Stimulated activated memory B cell treated with anti-CD40 and anti-IgM and Interleukin-4, amounts not matched to agents 10 μg/mL and 1 μg/mL and 100 μg/mL, for 72 hours (primary cell): ENCODE measurements at places on chromosomes 7 and 10.

DNA sequence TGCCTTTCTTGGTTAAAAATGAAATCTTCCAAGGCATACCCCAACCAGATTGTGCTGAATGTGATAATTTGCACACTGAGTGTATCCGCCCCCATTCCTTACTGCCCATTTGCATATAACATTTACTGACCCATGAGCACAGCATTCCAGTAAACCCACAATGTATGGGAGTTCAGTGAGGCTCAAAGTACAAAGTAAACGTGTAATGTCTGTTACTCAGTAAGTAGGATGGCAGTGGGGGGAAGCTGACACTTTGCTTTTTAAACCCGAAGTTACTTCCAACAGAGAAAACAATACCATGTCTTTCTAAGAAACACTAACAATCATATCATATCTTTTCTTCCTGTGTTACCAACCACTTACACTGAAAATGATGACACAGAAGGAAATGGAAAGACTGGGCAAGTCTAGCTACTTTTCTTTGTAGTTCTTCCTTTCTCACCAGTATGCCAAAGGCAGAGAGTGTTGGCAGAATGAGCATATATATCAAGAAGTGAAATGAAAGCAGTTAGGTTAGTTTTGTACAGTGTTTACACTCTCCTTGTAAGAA lies 27.1 kb upstream of the SOSTDC1 start:
- no peak for ATAC-seq

DNA sequence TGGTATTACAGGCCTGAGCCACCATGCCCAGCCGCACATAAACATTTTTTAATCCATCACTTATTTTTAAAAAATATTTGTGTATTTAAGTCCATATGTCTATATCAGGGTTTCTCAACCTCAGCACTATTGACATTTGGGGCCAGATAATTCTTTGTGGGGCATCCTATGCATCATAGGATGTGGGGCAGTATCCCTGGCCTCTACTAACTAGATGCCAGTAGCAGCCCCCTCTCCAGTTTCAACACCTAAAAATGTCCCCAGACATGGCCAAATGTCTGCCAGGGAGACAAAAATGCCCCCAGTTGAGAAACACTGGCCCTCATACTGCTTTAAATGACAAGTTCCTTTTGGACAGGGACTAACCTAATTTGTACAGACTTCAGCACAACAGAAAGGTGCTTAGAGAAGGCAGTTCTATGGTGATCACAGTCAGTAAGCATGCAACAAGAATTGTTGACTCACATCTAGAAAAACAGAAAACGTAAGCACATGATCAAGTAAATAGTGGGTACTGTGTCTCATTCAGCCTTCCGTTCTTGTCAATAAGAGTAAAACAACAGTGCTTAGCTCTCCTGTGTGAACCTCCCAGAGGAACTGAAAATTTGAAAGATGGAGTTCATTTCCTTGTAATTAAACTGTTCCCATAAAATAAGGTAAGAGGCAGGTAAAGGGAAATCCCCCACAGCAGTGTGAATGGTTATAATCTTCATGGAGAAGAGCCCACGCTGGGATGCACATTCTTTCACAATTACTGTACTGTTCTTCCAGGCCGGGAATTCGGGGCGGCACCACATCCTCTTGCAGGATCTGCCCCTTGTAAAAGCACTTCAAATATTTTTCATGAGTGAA lies 17.3 kb upstream of the ADRB1 start:
- peak; percentile 44 for ATAC-seq

GRCh38 chr10:24453404-24453830 lies 244.5 kb downstream of the KIAA1217 start:
- ATAC-seq = no peak

- ATAC-seq = no peak
Measured at GRCh38 chr10:118904286-118904685, 125.2 kb upstream of the NANOS1 start.

- ATAC-seq = no peak
Measured at GRCh38 chr7:36161996-36162395, 8.9 kb downstream of the EEPD1 start.

DNA sequence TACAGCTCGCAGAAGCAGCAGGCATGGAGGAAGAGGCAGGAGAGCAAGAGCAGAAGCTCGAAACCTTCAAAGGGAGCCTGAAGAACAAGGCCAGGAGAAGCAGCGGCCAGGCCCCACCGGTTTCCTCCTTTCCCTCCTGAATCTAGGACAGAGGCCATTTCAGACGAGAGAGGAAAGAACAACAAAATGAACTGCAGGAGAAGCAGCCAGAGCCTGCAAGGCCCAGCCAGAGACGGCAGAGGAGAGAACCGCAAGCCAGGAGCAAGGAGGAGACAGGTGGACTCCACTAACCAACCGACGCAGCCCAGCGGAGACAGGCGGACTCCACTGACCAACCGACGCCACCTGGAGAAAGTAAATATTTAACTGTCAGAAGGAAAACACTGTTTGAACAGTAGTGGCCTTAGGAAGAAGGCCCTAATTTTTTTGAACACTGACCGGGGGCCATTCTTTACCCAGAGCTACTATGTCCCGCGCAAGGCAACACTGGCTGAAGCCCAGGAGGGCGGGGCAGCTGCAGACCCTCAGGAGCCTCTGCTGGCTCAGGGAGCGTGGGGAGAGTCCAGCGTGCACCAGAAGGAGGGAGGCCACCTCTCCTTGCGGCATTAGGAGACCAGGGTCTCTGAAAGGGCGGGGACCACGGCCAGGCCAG lies 559.2 kb downstream of the PTPRN2 start:
- ATAC-seq = no peak

GRCh38 chr10:71307469-71308085 lies 11.5 kb upstream of the SLC29A3 start:
- no peak for ATAC-seq

DNA sequence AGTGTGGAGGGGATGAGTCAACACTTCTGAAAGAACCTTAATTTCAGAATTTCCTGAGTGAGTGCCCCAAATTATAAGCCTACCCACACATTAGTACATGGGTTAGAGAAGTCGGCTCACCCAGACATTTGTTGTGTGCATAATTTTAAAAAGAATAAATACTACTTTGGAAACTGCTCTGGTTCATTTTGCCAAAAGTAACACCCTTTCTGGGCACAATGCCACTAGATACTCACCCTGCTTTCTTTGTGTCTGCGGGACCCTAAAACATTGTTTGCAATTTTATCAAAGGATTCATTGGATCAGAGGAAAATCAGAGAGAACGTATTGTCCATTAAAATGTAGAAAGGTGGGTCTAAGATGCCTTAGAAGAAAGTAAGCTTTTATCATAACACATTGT lies 245.5 kb upstream of the NRP1 start:
- no peak for ATAC-seq

DNA sequence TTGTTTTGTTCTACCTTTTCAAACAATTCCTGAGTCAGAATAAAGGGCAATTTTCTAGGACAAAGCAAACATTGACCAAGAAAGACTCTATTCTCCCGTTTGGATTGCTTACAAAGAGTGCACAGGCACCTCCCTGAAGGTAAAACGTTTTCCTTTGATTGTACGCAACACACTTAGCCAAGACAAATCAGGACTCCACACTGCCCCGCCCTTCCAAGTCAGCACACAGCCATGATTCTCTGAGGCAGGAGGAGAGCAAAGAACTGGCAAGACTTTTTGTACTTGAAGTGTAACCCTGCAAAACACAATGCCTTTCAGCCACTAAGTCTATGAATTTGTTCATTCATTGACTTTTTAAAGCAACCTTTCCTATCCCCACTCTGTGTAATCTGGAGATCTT lies 85.0 kb upstream of the FAM180A start:
- no peak for ATAC-seq

GRCh38 chr7:106169821-106170610 lies 57.9 kb upstream of the SYPL1 start:
- no peak for ATAC-seq

DNA sequence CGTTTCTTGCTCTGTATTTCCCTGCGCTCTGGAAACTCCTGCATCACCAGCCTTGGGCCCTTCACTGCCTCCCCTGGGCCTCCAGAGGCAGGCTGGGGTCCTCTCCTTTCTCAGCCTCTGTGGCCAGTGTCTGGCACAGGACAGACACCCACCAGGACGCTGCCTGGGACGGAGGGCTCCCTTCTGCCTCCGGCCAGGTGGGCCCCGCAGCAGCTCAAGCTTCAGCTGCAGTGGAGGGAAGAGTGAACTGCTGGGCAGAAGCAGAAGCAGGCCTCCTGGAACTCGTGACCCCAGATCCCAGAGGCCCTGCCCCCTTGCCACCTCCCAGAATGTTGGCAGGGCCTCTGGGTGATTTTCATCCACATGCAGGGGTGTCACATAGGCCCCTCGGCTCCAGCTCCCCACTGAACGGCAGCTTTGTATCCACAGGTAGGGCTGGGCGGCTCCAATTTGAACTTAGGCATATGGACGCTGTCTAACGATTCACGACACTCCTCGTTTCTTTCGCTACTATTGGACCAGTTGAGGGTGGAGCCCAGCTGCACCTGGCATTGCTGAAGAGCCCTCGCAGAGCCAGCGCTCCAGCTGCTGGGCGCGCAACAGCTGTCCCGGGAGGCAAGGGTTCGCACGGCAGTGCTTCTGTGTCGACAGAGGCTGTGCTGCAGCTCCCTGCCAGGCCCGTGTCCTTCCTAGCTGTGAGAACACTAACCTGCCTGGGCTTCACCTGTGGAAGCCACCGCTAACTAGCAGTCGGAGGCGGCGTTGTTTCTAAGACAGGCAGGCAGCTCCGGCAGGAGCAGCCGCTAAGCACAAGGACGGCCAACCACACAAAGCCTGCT lies 18.4 kb upstream of the GPR146 start:
- ATAC-seq = no peak

DNA sequence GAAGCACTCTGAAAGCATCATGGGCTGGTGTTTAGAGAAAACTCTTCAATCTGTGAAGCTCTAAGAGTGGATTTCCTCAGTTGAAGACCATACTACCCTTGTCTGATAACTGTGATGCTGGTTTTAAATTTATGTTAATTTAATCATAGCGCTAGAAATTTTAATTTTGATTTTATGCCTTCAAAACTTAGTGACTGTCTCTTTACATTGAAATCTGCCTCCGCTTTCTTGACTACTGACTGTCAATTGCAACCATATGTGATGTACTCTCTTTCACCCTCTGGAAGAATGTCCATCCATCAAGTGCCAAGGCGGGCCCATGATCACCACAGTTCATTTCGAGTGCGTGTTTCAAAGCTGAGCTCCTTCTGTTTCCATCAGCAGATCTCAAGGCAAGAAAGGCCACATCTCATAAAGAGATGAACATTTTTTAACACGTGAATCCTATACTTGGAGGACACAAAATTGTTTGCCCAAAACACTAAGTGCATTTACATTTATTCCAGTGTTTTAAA lies 147.1 kb downstream of the ITGA8 start:
- no peak for ATAC-seq

GRCh38 chr7:129789652-129790051 lies 163.1 kb downstream of the UBE2H start:
- ATAC-seq = no peak

- ATAC-seq = no peak
Measured at GRCh38 chr7:118186501-118186900, 2.5 kb downstream of the LSM8 start.

- no peak for ATAC-seq
Measured at GRCh38 chr10:7756360-7756992, 31.3 kb downstream of the KIN start.

DNA sequence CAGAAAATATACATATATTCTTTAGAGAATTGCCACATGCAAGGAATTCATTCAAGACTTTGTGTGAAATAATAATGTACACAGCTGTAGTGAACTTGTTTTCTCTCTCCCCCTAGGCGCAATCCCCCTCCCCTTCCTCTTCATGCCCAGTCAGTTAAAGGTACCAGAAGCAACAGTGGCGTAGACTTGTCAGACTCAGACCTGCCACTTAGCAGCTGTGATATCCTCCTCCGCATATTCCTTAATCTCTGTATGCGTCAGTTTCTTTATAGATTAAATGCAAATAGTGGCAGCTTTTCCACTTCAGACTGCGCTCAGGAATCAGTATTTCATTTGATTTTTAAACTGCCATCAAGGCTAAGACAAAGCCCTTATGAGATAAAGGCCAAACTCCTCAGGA lies 364.0 kb downstream of the GFRA1 start:
- no peak for ATAC-seq

- no peak for ATAC-seq
Measured at GRCh38 chr10:6530211-6530840, 49.8 kb downstream of the PRKCQ start.

DNA sequence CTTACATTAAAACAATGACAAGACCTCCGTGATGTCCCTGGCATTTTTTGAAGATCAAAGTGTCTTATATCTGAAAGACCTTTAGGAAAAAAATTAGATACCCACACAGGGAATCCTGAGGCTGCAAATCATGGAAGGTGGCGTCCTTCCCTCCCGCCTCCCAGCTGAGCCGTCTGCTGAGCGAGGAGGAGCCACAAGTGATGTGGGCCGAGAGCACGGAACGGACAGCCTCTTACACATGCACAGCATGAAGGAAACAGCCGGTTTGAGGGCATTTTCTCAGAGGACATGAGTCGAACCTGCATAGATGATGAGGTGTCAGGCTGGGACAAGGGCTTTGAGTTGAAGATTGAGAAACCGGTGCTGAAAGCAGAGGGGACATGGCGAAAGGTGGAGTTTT lies 163.3 kb downstream of the ADARB2 start:
- no peak for ATAC-seq

DNA sequence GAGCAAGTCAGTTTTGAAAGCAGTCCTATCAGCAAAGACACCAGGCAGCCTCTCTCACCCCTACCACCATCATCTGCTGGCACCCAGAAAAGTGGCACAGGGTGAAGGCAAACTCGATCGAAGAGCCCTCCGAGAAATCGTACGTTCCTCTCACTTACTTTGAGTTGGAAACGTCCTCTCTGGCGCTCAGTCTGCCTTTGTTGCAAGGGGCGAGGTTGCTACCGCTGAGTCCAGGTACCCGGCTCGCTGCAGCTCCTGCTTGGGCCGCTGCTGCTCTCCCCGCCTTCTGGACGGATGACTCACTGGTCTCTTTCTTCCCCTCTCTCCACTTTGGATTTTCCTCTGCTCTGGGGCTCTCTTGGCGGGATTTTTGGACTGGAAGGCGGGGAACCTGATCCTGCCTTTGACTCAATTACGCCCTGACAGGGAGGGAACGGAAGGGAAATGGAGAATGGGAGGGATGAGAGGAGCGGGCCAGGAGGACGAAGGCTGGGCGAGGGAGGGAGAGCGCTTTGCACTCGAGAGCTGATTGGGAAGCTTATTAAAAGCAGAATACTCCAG lies at the start of gene PTN:
PTN (minus strand) TSS at position 453 of the 561 bp plus-strand sequence. CDS start 88,760 bp downstream, outside the sequence.
- ATAC-seq = no peak

GRCh38 chr7:96297876-96298275 lies 24.0 kb downstream of the SLC25A13 start:
- no peak for ATAC-seq

DNA sequence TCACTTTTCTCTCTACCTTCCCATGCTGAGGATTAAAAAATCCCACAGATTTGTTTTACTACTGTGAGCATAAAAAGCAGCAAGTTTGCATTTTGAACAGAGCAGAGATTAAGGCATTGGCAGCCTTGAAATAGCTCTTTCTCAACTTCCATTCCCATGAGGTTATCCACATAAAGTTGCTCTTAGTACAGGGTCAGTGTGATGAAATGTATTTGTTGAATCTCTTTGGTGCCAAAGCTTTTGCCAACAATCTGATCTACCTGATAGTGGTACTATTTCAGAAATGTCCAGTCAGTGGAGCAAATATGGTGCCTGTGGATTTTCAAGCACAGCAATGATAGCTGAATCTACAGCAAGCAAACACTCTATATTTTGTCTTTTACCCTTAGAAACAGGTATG lies 254.8 kb downstream of the INHBA start:
- no peak for ATAC-seq
